ENCODE measurements at places on chromosomes 7 and 10. TPM values are rescaled to one million over a fixed set of nuclear protein-coding genes. Genes with fewer than 3 reads are reported as not detected.
A peak's percentile ranks its signal among the peaks of the same experiment; 100 is the strongest.

Gene ARHGAP12
- total RNA-seq: 40.7 TPM

Gene TMEM140
- 0.81 TPM for total RNA-seq

Gene MSMB
- not detected for total RNA-seq

Gene HOXA13
- total RNA-seq: 0.70 TPM

Gene HIBADH
- 171 TPM for total RNA-seq

Gene GJD4
- not detected for total RNA-seq

Gene PLEKHS1
- not detected for total RNA-seq

DNA sequence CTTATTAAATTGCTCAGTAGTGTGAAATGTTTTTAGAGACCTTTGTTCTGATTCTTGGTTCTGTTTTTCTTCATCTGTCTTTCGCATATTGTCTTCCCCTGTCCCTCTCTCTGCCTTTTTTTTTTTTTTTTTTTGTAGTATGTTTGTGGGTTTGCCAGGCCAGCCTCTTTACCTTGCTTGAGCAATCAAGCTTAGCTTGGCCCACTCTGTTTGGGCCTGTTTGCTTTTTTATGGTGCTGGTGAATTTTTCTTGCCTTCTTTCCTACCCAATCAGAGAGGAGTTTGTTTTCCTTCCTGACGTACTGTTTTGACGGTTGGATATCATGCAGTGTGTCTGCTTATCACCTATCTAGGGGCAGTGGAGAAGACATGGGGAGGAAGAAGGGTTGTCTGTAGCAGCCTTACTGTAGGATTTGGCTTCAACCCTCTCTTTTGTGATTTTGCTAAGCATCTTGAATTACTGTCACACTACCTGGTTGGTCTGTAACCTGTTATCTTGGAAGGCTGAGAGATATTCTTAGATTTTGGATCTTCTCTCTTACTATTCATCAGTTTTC is 64.0 kb downstream of the BBS9 start:
- DNase-seq: peak; percentile 66

GRCh38 chr7:101542527-101543241 is 86.4 kb downstream of the MYL10 start:
- peak; percentile 50 for DNase-seq

DNA sequence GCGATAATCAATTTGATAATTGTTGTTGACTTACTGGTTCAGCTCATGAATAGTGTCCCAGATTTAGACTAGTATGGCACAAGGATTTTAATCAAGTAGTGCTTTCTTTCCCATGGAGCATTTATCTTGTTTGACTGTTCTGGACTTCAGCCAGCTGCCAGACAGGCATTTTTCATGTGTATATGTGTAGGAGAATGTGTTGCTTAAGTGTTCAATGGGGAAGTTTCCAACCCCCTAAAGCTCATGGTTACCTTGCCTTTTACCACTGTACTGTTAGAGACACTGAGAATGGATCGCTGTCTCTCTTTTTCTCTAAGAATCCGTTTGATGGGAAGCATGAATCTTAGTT is 103.9 kb downstream of the LRRC4 start:
- DNase-seq: no peak

DNA sequence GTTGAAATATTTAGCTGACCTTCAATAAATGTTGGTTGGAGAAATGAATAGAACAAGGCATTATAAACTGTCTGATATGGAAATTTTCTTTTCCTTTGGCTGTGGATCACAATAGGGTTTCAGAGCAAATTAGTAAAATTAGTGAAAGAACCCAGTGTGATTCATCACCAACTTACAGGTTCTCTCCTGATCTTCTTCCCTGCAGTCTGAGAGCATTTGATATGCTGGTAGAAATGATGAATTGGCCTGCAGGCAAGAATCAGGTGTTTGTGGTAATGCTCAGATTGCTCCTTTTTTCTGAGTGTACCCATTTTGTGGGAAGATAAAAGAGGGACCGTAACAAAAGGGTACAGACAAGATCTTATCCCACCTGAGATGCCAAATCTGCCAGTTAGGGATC is 51.9 kb downstream of the BTAF1 start:
- no peak for DNase-seq

- DNase-seq: peak; percentile 8
These were observed 6.0 kb downstream of the TEX47 start for GRCh38 chr7:88789480-88790064.

DNA sequence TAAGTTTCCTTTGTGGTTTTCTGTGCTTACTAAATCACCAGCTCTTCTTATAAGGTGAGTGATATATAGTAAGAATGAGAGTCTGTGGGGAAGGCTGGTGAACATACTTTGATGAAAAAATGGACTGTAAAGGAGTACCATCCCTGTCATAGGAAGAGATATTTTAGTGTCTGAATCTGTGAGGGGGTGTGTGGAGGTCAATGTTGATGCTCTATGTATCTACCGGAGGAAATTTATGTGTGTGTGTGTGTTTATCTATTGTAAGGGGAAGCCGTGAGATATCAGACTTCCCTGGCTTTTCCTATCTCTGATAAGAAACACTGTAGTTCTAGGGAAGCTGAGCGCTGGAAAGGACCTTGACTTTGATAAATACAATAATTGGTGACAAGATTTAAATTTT is 179.0 kb downstream of the PCDH15 start:
- DNase-seq: no peak

DNA sequence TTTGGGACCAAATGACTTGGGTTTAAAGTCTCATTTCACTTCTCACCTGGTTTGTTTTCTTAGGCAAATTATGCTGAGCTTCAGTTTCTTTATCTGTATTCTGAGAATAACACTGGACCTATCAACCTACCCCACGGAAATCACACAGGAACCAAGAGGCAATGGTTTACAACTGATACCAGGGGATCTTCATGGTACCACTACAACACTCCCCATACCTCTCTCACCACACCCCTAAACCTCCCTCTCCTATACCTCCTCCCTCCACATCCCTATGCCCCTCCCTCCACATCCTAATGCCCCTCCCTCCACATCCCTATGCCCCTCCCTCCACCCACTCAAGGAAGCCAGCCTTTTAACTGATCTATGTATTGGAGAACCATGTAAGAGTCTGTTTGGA is 9.9 kb downstream of the FAM204A start:
- no peak for DNase-seq

DNA sequence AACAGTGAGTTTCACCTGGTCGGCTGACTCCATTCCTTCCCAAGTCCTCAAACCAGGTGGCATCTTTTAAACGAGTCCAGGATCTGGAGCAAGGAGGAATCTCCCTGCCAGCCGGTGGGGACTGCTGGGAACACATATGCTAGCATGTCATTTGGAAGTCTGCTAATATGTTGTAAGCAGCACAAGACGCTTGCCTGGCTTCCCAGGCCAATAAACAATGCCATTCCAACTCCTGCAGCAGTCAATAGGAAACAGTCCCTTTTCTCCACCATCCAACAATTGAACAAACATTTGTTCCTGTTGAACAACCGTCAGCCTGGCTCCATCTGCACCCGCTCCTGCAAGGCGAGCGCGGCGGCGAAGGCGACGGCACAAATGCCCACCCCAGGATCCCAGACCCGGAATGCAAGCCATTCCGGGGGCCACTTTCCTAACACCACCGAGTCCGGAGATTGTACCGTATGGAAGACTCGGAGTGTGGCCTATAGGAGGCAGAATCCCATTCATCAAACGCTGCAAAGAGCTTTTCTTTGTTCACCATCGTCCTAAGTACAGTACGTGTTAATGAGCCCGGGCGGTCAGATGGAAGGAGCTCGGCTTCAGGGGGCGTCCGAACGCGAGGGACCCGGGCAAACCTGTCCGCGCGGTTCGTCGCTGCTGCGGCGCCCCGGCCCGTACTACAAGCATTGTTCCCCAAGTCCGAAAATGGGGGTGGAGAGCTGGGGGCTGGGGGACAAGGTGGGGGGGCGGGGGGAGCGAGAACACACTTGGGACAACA is 1.6 kb downstream of the FAM53B start:
- DNase-seq: no peak

GRCh38 chr7:44196450-44196872 is 4.3 kb upstream of the YKT6 start:
- DNase-seq: no peak

GRCh38 chr7:131619336-131620305 is 63.2 kb upstream of the PODXL start:
- no peak for DNase-seq

GRCh38 chr10:118266098-118266748 is 75.9 kb downstream of the FAM204A start:
- no peak for DNase-seq

DNA sequence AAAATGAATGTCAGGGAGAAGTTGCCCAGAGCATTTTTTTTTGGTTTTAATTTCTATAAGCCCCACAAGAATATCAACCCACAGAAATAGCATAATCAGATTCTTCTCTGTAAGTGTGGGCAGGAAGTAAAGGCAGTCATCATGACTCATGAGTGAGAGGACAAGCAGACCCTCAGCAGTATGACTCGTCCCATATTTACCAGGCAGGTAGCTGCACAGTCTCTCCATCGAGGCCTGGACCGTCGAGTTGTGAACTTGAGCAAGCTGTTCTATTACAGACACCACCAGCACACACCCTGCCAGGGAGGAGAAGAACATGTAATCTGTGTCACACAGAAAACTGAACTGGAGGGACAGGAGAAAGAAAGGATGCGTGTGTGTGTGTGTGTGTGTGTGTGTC is 37.8 kb downstream of the AOAH start:
- DNase-seq: peak; percentile 25

- DNase-seq: no peak
These were observed 175.5 kb downstream of the RELN start for GRCh38 chr7:103813970-103814369.

GRCh38 chr10:22491480-22491879 is 146.2 kb downstream of the SPAG6 start:
- no peak for DNase-seq

- DNase-seq: no peak
These were observed 45.5 kb downstream of the GSAP start for GRCh38 chr7:77370606-77371005.

GRCh38 chr7:151819866-151820265 is 57.0 kb downstream of the PRKAG2 start:
- no peak for DNase-seq

GRCh38 chr10:63286340-63286739 is 153.2 kb downstream of the NRBF2 start:
- peak; percentile 56 for DNase-seq

- peak; percentile 47 for DNase-seq
These were observed 57.8 kb downstream of the LGI1 start for GRCh38 chr10:93815304-93816096.

- no peak for DNase-seq
These were observed 41.2 kb upstream of the TNS3 start for GRCh38 chr7:47622946-47623640.

- DNase-seq: no peak
These were observed 55.5 kb downstream of the PIP4K2A start for GRCh38 chr10:22658745-22659410.

DNA sequence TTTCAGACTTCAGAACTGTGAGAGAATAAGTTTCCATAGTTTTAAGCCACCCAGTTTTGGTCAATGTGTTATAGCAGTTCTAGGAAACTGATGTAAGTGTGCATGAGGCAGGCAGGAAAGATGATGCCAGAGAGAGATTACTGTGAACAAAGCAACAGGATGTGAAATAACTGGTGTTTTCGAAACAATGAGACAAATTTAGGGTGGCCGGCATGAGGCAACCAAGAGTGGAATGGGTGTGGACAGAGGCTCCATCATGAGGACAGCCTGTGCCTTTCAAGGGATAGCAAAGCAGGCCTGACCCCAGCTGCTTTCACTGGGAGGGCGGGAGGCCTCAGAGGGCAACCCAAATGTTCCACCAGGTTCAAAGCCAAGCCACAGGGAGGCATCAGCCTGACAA is 67.3 kb upstream of the UCN3 start:
- DNase-seq: no peak

GRCh38 chr10:13346283-13347042 is 1.6 kb downstream of the SEPHS1 start:
- DNase-seq: peak; percentile 32

GRCh38 chr7:67311901-67312300 is 315.3 kb downstream of the TYW1 start:
- no peak for DNase-seq

DNA sequence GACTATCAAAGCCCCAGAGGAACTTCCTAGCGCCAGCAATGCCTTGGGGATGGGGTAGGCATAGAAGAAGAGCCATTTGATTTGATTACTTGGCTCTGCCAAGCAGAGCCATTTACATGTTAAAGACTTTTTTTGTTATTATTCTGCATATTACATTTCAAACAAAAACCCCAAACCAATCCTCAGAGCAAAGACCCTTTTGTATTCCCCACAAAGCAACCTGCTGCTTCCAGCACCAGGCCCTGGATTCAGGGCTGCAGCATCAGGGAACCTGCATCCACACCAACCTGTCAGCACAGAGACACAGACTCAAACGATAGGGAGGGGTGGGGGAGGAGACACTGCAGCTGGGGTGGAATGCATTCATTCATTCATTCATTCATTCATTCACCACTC is 73.2 kb downstream of the GRID1 start:
- DNase-seq: no peak

DNA sequence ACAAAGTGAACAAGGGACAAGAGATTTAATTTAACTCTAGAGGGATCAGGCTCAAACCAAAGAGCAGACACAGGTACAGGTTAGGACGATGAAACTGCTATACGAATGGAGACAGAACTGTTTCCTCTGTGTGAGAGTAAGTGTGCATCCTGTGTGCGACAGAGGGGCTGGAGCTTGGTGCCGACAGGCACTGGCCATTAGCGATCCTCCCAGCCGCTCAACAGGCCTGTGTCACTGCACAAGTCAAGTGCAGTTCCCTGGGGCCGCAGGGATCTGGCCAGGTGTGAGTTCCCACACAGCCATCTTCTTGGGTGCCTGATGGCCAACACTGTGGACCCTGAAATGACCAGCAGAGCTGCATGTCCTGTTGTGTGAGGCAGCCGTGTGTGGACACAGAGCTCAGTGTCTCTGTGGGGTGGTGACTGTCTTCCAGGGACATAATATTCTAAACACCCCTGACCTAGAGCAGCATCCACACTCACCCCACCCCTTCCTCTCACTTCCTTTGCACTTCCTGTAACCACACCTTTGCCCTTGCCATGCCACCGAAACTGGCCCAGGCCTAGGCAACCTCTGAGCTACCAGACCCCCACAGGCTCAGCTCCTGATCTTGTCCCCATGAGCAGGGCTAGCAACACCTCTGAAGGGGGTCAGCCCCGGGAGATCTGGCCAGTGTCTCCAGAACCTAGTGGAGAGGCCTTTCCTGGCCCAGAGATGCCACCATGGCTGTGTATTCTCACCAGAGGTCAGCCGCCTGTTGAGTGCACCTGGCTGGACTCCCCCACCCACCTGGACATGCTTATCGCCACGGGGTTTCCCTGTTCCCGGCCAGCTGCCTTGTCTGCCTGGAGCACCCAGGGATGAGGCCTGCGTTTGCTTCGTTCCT is 11.7 kb upstream of the TBRG4 start:
- no peak for DNase-seq

DNA sequence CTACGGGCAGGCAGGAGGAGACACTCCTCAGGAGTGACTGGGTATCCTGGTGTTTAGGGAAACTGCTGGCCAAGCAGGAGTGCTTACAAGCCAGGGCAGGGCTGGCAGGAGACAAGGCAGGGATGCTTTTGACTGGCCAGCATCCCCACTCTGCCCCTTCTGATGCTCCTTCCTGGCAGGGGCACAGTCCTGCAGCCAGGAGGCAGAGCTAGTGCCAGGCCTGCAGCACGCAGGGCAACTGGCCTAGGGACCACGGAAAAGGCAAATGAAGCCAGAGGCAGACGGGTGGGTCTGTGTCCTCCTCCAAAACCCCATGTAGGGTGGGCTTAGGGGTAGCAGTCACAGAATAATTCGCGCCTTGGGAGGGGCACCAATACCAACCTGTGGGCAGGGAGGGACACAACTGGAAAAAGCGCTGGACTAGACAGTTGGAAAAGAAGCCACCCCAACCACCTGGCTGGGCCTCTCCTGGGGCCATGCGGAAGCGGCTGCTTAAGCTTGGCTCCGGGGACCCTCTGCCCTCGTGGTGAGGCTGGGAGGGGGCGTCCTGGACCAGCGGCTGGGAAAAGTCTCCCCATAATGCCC is 4.8 kb downstream of the IMPDH1 start:
- DNase-seq: no peak

All from Caki2 (cell line).